ENCODE measurements at places on chromosomes 2 and 18.

GRCh38 chr2:10933700-10934225 lies 22.0 kb downstream of the KCNF1 start:
- DNase-seq = no peak

DNA sequence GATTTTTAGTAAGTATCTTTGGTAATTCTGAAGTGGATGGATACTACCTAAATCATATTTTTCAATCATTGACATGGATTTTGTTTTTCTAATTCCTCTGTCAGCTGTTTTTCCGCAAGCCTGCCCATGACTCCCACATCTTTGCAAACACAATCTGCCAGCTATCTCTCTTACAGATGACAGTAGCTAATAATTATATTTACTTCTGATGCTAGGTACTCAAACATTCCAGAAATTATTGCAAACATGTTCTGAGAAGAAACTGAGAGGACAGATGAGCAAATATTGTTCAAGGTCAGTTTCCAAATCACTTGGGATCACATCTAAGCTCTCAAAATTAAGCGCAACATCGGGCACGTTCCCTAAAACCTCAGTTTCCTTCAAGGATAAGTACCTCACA lies 270.0 kb upstream of the CDH19 start:
- DNase-seq = no peak

- no peak for DNase-seq
Observed at GRCh38 chr18:25842665-25843064, 247.7 kb downstream of the SS18 start.

- no peak for DNase-seq
Observed at GRCh38 chr18:2537296-2537695, 34.0 kb downstream of the METTL4 start.

DNA sequence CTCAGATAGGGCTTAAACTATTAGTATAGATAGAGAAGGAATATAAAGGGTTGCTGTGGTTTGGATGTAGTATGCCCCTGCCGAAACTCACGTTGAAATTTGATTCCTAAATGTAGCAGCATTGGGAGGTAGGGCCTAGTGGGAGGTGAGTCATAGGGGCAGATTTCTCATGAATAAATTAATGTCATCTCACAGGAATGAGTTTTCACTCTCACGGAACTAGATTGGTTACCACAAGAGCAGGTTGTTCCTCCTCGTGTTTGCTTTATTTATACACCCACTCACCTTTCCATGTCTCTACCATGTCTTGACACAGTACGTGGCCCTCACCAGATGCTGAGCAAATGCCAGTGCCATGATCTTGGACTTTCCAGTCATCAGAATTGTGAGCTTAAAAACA lies 218.2 kb downstream of the RBM43 start:
- peak; percentile 34 for DNase-seq

GRCh38 chr2:30231996-30232800 lies 864 bp downstream of the LBH start:
- DNase-seq = peak; percentile 65

DNA sequence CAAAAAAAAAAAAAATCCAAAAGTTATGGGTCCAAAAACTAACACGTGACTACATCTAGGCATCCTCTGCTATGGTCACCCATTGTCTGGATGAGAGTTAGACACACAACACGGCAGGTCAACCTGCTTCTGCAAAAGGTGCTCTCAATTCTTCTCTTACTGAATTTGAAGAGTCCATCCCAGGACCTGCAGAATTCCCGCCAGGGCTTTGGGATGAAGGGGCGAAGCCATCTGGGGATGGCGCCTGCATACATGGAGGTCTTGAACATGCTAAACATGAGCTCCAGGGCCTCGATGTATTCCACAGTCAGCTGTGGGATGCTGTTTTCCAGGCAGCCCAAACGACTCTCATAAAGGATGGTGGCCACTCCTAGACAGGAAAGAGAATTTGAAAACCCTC lies 19.1 kb downstream of the CYP27C1 start:
- no peak for DNase-seq

DNA sequence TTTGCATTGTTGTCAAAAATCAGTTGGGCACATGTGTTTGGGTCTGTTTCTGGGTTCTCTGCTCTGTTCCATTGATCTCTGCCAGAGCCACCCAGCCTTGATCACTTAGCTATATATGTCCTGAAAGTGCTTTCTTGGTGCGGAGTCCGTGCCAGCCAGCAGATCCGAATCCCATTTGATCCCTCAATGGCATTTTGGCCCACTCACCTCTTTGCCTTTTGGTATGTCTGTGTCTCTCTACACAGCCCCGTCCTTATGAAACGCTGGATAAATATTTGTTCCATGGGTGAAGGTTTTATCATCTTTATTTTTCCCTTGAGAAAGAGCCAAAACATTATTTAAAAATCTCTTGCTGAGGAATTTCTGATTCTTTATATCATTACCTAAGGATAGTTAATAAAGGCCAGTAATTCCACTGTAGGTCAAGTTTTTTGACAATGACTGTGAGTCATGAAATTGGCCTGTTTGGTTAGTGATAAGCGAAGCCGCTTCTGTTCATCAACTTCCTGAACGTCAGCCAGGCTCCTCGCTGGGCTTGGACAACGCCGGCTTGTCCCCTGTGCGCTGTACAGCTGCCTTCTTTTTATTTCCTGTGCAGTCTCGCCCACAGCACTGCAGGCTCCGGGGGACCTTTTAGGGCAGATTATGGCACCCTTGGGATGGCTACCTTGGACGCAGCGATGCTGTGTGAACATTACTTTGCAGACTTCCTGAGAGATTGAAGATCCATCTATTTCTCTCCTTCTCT lies 24.9 kb downstream of the MTCL1 start:
- DNase-seq = peak; percentile 73

- no peak for DNase-seq
Observed at GRCh38 chr2:3598912-3599854, 4.3 kb downstream of the COLEC11 start.

DNA sequence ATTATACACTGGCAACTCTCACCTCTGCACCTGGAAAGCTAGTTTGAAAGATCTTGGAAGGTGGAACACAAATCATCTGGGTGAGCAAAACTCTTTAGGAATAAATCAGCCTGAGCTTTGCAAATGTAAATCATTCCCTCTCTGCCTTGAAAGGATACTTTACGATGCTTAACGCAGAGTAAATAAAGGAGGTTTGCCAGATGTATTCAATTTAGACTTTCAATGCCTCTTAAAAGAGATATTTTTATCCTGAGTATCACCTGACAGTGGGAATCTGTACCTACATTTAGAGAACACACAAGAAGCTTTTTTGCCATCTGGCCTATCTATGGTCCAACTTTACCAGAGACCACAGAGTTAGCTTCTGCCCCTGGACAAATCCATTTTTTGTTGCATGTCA lies 983.2 kb upstream of the CDH2 start:
- no peak for DNase-seq

DNA sequence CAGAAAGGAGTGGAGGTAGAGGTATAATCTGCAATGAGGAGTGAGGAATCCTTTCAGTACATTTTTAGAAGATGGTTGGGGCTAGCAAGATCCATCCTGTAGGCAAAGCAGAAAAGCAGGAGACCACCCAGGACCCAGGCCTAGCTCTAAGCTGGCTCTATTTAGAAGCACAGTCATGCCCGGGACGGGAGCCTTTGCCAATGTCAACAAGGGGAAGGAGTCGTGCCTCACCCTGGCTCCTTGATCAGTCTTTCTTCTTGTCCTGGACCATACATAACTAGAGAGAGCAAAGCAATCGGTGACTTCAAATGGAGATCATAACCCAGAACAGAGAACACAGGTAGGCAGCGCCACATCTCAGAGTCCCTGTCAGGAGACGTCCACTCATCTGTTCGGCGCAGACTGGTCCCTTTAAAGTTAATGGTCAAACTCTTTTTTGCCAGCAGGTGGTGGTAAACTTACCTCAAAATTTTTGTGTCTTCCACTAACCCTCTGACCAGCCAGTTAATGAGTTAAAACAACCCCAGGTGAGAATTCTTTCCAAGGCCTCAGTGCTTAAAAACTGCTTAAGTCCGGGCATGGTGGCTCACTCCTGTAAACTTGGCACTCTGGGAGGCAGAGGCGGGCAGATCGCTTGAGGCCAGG lies 8.0 kb downstream of the MC5R start:
- no peak for DNase-seq

DNA sequence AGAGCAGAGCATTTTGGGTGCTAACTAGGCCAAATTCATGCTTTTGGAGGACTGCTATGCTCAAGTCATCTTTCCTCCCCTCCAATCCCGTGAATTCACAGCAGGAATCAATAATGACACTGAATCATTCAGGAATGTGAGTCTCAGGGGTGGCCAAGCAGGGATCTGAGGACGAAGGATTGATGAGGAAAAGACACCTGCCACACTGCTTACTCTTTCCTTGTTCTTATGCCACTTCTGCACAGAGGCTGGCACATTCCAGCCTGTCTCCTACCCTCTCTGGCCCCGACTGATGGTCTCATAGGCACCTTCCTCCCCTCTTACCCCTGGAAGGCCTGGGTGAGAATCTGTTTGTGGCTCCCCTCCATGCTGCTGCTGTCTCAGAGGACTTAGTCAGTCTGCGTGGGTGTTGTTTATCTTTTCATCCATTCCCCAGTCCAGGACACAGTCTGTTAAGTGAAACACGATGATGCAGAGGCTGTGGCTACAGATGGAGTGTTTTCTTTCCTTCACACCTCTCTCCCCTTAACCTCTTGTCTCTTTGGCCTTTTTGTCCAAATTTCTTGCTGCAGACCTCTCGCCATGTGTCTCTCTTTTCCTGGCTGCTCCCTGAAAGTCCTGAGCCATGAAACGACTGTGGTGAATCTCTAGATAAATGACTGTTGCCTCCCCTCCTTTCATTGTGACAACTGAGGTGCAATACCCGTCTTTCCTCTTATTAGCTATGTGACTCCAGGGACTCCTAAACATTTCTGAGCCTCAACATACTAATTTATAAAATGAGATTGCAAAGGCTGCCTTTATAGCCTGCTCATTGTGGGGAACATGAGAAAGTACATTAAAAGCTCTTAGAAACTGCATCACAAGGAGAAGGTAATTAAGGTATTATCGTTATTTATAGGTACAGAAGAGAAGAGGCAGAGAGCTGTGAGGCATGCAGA lies 86.9 kb downstream of the RDH14 start:
- DNase-seq = peak; percentile 27

DNA sequence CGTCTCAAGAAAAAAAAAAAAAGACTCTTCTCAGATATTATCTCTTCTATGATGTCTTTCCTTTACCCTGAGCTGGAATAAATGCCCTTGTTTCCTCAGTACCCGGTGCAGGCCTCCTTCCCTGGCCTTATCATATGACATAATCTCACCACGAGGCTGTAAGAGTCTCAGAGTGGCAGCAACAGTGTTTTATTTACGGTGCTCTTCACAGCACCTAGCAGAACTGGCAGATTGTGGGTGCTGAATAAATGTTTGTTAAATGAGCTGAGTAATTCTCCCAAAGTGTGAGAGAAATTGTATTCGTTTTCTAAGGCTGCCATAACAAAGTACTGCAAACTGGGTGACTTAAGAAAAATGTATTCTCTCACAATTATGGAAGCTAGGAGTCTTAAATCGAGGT lies 82.8 kb upstream of the CD28 start:
- DNase-seq = peak; percentile 14

DNA sequence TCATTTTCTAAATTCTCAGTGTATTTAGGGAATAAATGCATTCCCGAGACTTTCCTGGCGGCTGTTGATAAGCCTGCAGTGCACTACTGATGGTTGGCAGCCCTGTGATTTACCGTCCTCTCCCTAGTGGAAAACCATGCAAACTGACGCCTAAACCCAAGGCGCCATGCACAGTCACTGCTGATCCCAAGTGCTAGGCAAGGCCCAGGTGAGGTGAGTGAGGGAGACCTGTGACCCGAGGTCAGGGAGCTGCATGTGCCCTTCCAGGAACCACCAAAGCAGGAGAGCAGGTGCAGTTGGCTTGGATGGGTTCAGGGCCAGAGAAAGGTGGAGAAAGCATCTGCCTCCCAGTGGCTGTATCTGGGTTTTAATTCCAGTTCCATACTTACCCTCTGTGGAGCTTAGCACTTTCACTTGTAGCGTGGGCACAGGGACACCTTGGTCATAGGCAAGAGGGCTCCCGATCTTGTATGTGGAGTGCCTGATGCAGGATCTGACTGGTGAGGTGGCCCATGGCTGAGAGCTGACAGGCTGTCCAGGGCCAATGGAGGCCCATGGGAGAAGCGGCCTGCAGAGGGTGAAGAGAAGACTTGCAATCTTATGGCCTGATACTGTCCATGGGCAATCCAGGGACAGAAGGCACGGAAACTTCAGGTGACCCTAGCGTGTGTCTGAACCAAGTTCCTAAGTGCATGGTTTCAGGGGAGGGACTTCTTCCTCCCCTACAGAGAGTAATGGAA lies 131.3 kb downstream of the SH3RF3 start:
- no peak for DNase-seq

DNA sequence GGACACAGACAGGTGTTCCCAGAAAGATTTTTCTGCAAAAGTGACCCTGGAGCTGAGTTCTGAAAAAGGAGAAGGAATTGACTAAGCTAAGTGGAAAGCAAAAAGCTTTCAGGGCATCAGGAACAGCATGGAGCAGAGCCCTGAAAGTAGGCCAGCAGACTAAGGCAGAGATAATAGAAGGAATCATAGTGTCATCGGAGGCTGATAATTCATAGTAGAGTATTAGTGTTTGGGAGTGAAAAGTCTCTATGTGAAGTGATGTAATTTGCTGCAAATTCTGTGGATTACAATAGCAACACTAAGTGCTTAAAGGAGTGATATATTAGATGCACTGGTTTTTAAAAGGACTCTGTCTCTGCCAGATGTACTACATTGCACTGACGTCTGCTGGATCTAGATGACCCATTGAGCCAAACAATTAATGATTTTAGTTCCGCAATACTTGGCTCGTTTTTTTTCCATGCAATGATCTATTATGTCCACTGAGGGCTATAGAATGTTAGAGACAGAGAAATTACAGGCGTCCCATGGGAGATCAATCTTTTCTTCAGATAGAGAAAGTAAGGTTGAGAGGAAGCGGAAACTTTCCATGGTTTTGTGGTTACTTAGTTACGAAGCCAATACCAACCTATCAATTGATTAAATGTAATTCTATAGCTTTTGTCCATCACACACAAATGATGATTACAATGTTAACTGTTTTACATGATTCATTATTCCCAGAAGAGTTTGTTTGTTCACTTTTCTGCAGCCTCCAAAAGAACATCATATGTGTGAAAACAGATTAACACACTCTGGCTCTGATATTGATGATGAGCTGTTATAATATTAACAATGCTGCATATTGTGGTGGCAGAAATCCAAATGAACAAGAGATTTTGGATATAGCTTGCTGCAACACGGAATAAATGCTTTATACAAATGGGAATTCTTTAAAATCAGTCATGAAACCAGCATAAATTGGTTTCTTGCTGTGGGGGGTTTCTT lies 143.7 kb downstream of the MC4R start:
- no peak for DNase-seq

- DNase-seq = peak; percentile 42
Observed at GRCh38 chr2:48346124-48346536, 183.8 kb upstream of the STON1 start.
